Breast epithelium (tissue), 4 donors: ENCODE measurements at places on chromosomes 5 and 9. TPM values are rescaled to one million over a fixed set of nuclear protein-coding genes. Genes with fewer than 3 reads are reported as not detected.

- DNase-seq = no peak
Measured at GRCh38 chr5:144864118-144864517, 693.4 kb downstream of the KCTD16 start.

Gene CAPSL
- not detected for total RNA-seq

- no peak for DNase-seq
Measured at GRCh38 chr5:75439276-75439675, 72.2 kb downstream of the CERT1 start.

DNA sequence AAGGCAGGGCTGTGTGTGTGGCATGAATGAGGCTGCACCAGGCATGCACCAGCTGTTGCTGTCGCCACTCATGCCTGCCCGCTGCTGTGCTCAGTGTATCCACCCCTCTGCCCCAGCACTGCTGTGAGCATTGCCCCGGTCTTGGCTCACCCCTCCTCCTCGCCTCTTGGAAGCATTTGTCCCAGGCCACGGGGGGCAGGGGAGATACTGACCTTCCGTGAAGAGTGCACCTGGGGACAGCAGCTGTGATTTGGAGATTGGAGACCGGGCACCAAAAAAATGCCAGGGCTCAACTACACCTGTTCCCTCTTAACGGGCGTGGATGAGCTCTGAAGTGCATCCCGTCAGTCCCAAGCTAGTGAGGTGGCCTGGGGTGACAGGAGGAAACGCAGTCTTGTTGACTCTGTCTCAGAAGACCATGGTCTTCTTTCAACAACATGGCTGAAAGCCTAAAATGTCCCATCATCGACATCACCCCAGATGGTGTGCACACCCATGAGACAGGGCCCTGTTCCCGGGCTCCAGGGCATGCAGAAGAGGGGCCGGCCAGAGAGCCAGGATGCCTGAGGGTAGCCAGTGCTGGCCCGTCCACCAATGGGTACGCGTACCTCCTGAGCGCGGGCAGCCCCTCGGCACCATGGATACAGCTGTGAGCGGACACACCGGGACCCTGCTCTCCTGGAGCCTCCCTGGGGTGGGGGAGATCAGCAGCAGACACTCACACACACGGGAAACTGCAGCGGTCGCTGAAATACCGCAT is 115.8 kb downstream of the COL5A1 start:
- DNase-seq = no peak

Gene FOXD4
- not detected for total RNA-seq

Gene F2RL2
- total RNA-seq = under 0.01 TPM

DNA sequence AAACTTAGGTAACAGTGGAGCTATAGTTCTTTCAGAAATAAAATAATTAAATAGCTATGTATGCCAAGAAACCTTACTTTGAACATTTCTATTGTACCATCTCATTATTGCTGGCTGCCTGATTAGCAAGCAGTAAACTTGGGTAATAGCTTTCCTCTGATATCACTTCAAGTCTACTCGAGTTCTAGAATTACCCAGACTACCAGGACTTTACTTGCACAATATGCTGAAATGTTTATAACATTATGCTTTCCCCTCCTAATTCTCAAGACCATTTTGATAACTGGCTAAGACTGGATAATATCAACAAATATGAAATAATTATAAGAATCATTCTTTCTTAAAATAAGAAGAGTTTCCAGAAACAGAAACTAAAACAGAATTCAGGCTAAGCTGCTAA is 512.6 kb downstream of the RAB3C start:
- no peak for DNase-seq
